ENCODE measurements at places on chromosomes 7 and 10. TPM values are rescaled to one million over a fixed set of nuclear protein-coding genes. Genes with fewer than 3 reads are reported as not detected.
A peak's percentile ranks its signal among the peaks of the same experiment; 100 is the strongest.

Gene CTNNA3
- 2.3 TPM for total RNA-seq

GRCh38 chr7:36153571-36154097, 580 bp downstream of the EEPD1 start:
- H3K4me3 ChIP-seq, result peak overlapping the region; percentile 76
- 0 out of 2 replicates have a peak, but pooled peaks cover 3% of the 10 kb centered on the region for H3K4me1 ChIP-seq
- no peak overlapping the region for H3K27ac ChIP-seq
- H3K27me3 ChIP-seq, result no peaks in the 10 kb centered on the region
- DNase-seq, result no peak

DNA sequence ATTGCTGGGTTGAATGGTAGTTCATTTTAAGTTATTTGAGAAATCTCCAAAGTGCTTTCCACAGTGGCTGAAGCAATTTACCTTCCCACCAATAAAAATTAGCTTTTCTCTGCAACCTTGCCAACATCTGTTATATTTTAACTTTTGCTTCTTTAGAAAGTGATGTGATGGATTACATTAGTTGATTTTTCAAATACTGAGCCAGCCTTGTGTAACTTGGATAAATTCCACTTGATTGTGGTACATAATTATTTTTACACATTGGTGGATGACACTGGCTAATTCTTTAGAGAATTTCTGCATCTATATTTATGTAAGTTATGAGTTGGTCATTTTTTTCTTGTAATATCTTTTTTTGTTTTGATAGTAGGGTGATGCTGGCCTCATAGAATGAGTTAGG, 634.1 kb downstream of the GALNT17 start:
- no peaks in the 10 kb centered on the region for H3K36me3 ChIP-seq
- H3K27ac ChIP-seq, result no peak overlapping the region
- no peaks in the 10 kb centered on the region for H3K4me1 ChIP-seq
- DNase-seq, result no peak
- no peak overlapping the region for H3K4me3 ChIP-seq
- H3K27me3 ChIP-seq, result no peaks in the 10 kb centered on the region

DNA sequence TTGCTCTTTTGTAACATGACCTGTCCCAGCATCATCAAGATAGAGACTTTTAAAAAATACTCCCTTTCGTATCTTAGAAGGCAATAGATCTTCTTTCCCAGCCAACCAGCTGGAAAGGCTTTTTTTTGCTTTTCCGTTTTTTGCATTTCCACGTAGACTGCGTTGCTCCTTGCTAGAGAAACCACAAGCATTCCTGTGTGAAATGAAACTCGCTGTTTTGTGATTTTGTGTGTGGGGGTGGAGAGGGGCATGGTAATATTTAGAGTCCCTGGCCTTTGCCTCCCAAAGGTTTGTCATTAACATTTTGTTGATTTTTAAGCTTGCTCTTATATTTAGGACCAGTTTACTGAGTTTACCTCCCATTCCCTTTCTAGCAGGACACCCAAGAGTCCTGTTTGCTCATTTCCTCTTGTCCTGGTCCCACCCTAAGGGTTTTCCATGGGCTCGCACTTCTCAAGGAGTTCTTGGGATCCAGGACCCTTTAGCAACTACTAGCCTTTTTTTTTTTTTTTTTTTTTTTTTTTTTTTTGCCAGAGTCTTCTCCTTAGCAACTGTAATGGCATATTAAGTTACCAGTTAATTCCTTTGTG, 243.6 kb downstream of the BICC1 start:
- H3K27me3 ChIP-seq, result no peaks in the 10 kb centered on the region
- no peak for DNase-seq
- no peak overlapping the region for H3K27ac ChIP-seq
- H3K4me1 ChIP-seq, result no peaks in the 10 kb centered on the region
- H3K4me3 ChIP-seq, result no peak overlapping the region

DNA sequence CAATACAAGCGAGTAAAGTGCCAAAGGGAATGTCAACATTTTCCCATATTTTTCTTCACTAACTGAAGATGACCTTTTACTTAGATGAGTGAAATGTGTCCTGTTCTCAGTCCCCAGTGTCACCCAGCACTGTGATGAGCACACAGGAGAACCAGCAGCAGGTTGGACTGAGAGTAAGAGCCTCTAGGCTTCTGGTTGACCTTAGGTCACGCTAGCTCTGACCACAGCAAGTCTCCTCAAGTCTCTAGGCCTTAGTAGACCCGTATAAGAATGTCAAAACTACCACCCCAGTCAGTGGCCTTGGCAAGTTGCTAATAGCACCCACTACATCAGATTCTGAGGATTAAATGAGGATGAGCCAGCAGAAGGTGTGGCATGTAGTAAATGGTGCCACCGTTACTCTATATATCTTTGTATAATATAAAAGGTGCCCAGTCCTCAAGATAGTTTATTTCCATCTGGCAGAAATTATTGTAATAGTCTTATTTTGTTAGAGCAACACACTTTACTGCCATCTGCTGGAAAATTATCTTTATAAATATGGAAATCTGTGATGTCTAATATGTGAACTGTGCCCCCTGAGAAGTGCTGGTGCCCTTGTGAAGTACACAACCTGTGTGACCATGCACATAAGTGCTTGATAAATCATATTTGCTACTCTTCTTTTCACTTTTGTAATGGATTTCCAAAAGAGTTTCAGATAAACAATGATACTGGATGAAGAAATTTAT, 75.7 kb downstream of the SPAG6 start:
- H3K4me3 ChIP-seq, result no peak overlapping the region
- no peaks in the 10 kb centered on the region for H3K4me1 ChIP-seq
- H3K27ac ChIP-seq, result no peak overlapping the region
- no peak for DNase-seq
- H3K27me3 ChIP-seq, result no peaks in the 10 kb centered on the region
- H3K36me3 ChIP-seq, result no peaks in the 10 kb centered on the region

Data from H9 (cell line).